Activated CD8-positive, alpha-beta memory T cell treated with anti-CD3 and anti-CD28 coated beads, Interleukin-2, amount 50 U/mL, for 4 hours (primary cell): ENCODE measurements at places on chromosomes 13 and 19.

DNA sequence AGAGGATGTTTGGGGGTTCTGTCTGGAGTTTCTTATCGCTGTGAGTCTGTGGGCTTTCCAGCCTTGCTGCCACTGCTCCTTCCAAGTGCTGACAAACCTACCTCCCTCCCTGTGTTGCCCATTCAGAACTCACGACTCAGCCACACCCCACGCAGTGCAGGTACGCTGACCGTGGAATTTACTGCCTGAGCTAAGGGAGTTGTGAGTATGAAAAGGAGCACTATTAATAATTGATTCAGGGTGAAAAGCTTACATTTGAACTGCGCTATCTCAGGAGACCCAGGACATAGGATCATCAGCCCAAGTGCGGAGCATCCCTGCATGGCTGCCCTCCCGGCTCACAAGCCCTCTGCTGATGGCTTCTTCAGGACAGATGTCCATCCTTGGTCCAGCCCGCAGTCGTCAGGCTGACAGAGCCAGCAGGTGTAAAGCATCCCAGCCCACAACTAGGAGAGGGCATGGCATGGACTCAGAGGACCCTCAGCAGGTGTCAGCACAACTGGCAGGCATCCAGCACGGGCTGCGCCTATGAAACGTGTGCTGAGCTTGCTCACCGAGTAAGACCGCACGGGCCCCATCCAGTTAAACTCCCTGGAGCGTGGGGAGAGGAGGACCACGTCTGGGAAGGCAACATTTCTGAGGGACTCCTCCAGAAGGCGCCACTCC is 244.0 kb downstream of the COL4A1 start:
- no peak for DNase-seq

DNA sequence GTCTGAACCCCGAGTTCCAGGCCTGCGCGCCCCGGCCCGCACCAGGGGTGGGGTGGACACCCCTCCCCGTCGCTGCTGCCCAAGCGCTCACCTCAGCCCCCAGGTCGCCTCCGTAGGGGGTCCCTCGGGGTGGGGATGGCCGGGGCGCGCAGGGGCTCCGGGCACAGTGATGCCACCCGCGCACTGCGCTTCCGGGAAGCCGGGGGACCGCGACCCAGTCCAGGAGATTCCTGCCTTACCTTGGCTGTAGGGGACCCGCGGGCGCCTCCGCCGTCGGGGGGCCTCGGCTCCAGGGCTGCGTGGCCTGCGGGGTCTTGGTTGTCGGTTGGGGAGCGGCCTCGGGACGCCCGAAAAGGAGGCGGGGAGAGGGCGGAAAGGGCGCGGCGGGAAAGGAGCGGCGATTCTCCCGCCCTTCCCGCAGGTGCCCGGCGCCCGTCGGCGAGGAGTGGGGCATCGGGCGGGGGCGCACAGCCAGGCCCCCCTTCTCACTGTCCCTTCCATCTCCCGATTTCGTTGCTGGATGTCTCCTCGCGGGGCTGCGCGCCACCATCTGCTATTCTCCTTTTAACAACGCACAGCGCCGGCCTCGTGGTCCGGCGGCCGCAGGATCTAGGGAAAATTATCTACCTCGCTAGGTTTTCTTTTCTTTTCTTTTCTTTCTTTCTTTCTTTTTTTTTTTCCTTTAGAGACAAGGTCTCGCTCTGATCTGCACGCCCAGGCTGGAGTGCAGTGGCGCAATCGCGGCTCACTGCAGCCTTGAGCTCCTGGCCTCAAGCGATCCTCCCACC is at the start of gene KEAP1:
TSS of gene KEAP1 (minus strand) at position 355 of the 788 bp plus-strand sequence. CDS start 3,323 bp downstream, outside the sequence.
- no peak for DNase-seq

GRCh38 chr19:6532244-6532999 is 1.6 kb downstream of the TNFSF9 start:
- no peak for DNase-seq

GRCh38 chr13:54706336-54706735 is 1677.7 kb downstream of the OLFM4 start:
- DNase-seq = no peak

- no peak for DNase-seq
Observed at GRCh38 chr19:28208745-28209144, 1004.2 kb downstream of the UQCRFS1 start.

GRCh38 chr13:51286135-51287002 is 53.1 kb upstream of the SERPINE3 start:
- peak; percentile 66 for DNase-seq

DNA sequence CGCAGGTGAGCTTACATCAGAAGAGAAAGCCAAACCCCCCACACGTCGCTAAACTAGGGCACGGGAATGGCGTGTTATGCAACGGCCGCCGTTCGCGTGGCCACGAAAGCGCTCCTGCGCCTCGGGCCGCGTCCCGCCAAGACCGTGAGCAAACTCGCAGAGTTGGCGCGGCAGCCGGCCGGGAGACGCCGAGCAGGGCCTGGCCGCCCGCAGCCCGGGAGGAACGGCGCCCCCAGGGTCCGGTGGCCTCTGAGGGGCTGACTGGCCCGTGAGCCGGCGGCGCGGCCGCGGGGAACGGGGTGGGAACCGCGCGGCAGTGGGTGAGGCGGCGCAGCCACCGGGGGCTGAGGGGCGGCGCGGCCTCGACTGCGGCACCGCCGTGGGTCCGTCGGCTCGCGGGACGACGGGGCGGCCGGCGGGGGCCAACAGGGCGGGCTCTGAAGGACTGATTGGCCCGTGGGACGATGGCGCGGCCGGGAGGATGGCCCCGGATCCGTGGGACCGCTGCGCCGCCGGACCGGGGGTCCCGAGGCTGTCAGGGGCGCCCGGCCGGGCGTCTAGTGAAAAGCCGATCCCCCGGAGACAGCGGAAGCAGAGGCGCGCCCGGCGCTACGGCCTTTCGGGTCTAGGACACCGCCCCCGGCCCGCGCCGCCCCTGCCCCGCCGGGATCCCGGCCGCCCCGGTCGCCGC is 903 bp downstream of the LATS2 start:
- DNase-seq = no peak

GRCh38 chr19:45954156-45954555 is 19.5 kb downstream of the NOVA2 start:
- no peak for DNase-seq

DNA sequence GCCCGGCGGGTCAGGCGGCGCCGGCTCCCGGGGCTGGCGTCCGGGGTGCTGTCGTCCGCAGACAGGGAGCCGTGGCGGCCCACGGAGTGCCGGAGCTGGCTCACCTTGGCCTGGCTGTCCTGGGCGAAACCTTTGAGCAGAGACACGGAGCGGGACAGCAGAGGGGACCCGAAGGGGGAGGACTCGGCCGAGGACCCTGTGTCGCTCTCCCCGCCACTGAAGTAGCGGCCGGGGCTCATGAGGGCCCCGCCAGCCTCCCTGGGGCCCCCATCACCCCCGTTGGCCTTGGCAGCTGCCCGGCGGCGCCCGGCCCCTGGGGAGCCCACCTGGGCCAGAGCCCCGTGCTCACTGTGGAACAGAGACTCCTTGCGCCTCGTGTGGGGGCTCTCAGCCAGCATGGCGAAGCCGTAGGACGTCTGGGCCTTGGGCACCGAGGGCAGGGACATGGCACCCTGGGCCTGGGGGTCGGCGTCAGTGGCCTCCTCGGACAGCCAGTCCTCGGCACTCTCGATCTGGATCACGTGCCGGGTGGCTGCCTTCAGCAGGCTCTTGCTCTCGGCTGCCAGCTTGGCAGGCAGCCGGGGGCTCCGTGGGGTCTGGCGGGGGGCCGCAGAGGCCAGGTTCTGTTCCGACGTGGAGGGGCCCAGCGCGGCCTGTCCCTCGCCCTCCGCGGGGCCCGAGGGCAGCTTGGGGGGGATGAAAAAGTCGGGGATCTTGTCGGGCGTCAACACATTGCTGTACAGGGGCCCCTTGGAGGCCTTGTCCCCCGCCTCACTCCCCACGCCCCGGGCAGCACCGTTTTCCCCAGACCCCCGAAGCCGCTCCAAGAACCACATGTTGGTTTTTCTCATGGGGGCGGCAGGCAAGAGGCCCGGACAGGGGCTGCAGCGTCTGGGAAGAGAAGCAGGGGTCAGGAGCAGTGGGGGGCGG is 1.2 kb downstream of the C2CD4C start:
- DNase-seq = peak; percentile 11

- no peak for DNase-seq
Observed at GRCh38 chr13:89072979-89073378, 1401.8 kb downstream of the SLITRK5 start.

GRCh38 chr19:5607318-5608275 is 15.0 kb downstream of the SAFB2 start:
- DNase-seq = no peak

GRCh38 chr13:101514100-101514499 is 61.6 kb downstream of the ITGBL1 start:
- no peak for DNase-seq

DNA sequence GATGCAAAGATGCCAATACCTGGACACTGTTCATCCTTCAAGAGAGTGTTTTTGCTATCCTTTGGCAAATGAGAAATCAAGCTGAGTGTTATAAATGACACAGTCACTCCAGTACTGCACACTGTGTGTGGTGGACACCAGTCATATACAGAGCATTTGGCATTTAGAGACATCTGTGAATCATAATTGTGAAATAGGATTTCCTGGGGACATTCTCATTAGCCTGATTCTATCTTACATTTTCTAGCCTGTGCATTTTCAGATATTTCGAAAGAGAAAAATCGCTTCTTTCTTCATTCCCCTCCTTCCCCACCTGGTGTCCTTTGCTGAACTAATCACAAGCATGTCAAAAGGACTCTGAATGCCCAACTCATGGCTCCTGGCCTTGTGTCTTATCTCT is 781.0 kb upstream of the ARGLU1 start:
- no peak for DNase-seq

DNA sequence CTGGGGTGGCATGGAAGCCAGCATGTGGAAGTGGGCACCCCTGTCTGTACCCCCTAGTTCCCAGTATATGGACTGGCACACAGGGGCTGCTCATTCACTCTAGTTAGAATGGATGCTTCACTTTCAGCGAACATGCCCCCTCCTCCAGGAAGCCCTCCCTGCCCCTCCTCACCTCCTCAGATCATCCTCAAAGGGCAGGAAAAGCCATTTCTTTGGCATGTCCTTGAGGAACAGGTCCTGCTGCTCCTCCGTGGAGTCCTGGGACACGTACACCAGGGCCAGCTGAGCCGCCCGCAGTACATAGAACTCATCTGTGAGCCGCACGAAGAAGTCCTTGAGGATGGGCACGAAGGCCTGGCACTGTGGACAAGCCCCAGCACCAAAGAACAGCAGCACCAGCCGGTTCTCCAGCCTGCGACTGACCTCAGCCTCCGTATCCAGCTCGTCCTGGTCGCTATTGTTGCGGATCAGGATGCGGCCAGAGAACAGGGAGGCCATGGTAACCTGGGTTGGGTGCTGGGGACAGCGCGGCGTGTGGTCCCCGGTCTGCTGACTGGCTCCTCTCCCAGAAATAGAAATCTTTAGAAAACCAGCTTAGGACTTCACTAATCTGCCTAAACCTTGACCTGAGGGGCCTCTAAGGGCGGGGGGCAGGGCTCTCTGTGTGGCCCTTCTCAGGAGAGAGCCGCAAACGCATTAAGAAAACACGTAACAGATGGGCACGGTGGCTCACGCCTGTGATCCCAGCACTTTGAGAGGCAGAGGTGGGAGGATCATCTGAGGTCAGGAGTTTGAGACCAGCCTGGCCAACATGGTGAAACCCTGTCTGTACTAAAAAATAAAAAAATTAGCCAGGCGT is at the start of gene NXNL1:
TSS of gene NXNL1 (minus strand) at position 555 of the 859 bp plus-strand sequence. CDS start at position 498, 57 bp downstream.
- DNase-seq = no peak
